ENCODE measurements at places on chromosomes 12 and 14.

- DNase-seq, result no peak
Measured at GRCh38 chr12:55657212-55657611, 20.5 kb downstream of the OR10P1 start.

DNA sequence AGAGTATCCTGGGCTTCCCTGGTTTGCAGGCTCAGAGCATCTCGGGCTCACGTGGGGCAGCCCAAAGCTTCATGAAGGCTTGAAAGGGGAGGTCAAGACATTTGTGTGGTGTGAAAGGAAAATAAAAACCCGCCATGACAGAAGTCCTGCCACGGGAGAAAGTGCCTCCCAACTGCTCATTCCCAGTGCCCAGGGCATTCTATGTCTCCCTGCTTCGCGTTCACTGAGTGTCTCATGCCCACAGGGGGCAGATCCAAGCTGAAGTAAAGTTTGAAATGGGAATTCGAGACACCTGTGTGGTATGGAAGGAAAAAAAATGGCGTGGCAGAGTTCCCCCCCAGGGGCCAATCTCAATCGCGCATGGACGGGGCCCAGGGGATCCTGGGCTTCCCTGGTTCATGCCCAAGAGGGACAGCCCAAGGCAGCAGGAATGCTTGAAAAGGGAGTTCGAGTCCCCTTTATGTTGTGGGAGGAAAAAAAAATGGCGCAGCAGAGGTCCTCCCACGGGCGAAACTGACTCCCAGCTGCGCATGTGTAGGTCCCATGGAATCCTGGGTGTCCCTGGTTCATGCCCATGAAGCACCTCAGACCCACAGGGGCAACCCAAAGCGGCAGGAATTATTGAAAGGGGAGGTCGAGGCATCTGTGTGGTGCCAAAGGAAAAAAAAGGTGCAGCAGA is 576.7 kb downstream of the ALG10 start:
- no peak for DNase-seq

DNA sequence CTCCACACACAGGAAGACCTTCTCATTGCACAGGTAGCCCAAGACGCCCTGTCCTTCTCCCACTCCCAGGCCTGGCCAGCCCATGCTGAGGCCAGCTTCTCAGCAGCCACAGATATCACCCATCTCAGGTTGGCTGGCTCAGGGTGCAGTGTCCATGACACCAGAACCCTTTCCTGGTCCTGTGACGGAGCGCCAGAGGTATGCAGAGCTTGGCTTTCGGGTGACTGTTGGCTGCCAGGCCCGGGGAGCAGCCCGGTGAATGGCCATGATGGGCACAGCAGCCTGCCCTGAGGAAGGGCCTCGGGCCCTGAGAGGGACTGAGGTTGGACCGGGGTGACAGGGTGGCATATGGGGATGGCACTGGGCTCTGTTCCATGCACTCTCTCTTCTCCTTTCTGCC is 173.4 kb downstream of the TSPAN9 start:
- DNase-seq, result no peak

- DNase-seq, result peak; percentile 32
Measured at GRCh38 chr14:102020058-102020971, 55.9 kb downstream of the DYNC1H1 start.

DNA sequence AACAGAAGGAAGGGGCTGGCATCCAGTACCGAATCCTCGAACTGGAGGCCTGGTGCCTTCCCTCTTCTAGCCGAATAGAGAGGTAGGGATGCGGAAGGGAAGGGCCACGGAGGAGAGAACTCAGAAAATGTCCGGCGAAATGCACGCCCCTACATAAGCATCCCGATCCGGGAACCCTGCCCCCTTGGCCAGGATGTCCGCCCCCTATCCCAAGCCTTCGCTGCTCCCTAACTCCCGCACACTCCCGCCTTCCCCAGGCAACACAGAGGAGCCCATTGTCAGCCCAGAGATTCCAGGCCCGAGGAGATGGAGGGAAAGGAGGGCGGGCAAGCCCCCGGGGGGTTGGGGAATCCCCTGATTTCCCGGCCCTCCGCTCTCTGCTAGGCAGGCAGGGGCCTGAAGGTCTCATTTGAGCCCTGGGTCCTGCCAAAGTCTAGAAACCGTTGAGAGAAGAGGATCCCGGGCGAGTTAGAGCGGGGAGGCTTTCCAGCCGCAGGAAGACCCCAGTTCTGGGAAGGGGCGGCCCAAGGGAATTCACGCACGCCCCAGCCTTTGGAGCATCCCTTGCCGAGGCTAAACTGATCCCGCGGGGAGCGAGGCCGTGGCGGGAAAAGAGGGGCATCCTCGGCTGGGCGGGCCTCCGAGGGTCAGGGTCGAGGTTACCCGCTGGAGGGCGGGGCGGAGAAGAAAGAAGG is 569 bp upstream of the ARHGEF40 start:
- no peak for DNase-seq

DNA sequence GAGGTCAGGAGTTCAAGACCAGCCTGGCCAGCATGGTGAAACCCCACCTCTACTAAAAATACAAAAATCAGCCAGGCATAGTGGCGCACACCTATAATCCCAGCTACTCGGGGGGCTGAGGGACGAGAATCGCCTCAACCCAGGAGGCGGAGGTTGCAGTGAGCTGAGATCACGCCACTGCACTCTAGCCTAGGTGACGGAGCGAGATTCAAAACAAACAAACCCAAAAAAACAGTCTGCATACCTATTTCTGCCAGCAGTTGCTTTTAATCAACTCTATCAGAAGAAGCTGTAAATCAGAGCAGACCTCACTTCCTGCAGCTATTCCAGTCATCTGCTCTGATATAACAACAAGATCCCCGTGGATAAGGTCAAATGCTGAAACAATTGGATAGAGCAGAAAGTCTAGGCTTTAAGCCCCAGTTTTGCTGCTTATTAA is 50.5 kb downstream of the LIMA1 start:
- DNase-seq, result no peak

GRCh38 chr14:56810147-56810719 is at the start of gene OTX2:
Gene OTX2 (minus strand): TSS chr14:56810479. CDS start chr14:56805456, 5,023 bp downstream.
- DNase-seq, result no peak

- no peak for DNase-seq
Measured at GRCh38 chr12:3920351-3921150, 47.4 kb upstream of the PARP11 start.

DNA sequence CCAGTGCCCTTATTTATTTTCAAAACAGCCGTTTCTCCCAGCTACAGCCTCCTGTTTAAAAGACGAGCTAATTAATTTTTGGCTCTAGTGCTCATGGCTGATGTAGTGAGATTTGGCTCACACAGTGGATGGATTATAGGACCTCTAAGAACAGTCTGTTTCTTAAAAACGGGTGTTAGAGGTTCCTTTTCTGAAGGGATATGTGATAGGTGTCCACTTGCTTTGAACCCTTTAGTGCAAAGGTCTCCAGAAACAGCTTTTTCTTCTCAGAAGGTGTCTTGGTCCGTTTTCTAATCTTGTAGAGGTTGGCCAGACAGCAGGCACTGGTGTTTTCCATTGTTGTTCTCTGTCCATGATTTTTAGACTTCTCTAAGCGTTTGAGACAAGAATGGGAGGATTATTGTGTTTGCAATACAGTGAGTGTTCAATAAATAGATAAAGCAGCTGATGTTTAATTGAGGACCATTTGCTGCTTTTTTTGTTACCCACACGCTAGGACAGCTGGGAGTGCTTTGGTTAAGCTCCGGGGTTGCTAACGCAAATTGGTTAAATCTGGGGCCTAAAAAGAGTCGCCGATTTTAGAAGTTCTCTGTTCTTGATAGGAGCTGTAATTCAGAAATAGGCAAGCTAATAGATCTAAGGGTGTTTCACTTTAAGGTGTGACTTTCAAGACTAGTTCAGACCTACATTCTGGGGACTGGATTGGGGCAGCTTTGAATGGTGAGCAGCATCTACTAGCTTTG is 1.0 kb downstream of the BORCS5 start:
- peak; percentile 3 for DNase-seq

DNA sequence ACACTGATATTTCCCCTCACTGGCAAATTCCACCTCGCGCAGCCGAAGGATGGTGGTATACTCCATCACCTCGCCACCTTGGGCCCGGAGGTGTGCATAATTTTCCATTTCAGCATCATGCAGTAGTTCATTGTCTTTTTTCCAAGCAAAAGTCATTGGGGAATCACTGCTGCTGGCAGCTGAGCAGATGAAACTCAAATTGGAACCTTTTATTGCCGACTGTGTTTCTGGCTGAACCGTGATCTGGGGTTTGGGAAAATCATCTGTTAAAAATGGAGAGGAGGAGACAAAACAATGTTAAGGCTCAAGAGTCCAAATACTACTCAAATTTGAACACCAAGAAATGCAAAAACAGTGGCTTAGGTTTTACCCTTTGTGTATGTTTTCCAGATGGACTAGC is 39.7 kb downstream of the LRIG3 start:
- no peak for DNase-seq

GRCh38 chr12:34208331-34209258 is 186.3 kb downstream of the ALG10 start:
- no peak for DNase-seq

DNA sequence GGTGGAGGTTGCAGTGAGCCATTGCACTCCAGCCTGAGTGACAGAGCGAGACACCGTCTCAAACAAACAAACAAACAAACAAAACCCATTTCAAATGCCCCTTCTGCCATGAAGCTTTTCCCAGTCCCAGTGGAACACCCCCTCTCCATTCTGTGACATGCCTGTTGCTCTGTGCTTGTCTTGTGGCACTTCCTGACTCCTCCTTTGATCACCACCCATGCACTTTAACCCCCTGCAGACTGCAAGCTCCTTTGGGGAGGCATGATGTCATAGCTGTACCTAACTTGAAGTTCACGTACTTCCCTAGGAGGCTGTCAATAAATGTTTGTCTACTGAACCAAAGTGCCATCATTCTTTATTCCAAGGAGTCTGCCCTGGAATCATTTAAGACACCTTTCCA is 64.7 kb downstream of the TMCC3 start:
- DNase-seq, result no peak

DNA sequence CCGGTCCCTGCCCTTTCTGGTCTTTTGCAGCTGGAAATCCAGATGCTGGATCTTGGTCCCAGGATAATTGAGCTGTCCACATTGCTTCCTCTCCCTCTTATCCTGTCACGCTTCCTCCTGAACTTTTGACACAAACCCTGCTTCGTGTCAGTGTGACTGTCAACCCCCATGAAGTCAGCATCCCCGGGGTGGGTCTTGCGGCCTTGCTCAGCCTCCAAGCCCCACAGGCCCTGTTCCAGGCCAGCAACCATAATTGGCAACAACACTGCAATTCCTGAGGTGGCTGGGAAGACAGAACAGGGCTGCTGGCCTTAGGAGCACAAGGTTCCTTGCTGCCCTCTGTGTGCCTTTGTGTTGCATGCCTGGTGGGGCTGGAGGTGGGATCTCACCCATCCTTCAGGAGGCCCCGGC is 74.9 kb downstream of the NTF3 start:
- no peak for DNase-seq

- DNase-seq, result no peak
Measured at GRCh38 chr14:24232645-24233537, at the start of gene GMPR2. Gene GMPR2 (plus strand): TSS chr14:24232929. CDS start chr14:24233254, 325 bp downstream.

- no peak for DNase-seq
Measured at GRCh38 chr14:50741567-50741966, 73.5 kb upstream of the SAV1 start.

- peak; percentile 94 for DNase-seq
Measured at GRCh38 chr12:108731105-108731865, at the start of gene CORO1C. Gene CORO1C (minus strand): TSS chr12:108731518. CDS start chr12:108701318, 30,200 bp downstream.

DNA sequence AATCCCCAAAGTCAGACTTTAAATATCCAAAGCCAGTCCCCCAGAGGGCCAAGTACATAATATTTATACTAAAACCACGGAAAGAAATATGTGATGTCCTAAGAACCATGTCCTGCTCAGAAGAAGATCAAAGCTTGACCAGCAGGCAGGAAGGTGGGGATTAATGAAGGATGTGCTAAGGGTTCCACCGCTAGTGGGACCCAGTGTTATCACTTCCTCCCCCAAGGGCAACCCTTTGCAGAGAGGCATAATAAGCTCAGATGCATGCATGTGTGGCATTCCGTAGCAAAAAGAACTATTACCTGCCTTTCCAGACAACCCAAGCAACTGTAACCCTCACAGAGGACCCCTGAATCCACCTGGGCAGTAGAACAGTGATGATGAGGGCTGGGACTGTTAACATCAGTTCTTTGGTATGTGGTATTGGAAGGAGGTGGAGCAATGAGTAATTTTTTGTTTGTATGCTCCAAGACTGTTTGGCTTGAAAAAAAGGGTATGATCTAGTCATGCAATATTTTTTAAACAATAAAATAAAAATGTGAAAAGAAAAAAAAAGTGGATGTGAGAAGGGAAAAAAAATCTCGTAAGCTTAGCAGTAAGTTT is 71.7 kb upstream of the ETV6 start:
- DNase-seq, result no peak

GRCh38 chr14:65453807-65454480 is 41.4 kb downstream of the FUT8 start:
- DNase-seq, result no peak

DNA sequence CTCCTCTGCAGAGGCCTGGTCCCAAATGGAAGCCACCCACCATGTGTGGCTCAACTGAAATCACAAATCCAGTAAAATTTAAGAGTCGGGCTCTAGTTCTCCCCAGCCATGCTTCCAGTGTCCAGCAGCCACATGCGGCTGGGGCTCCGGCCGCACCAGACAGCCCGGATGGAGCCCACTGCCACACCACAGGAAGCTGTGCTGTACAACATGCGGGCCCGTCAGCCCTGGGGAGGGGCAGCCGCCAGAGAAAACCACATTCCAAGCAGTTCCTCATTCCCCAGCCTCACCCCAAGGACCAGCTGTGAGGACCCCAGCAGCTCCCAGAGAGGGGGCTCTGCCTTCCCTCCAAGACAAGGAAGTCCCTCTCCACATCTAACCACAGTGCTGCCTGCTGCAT is 135.0 kb downstream of the NCOR2 start:
- DNase-seq, result no peak

Data from CD4-positive, alpha-beta T cell treated with Interleukin-6 at 100 ng/mL for 8 hours (primary cell).